ENCODE measurements at places on chromosomes 1 and 21. TPM values are rescaled to one million over a fixed set of nuclear protein-coding genes. Genes with fewer than 3 reads are reported as not detected.
A peak's percentile ranks its signal among the peaks of the same experiment; 100 is the strongest.

DNA sequence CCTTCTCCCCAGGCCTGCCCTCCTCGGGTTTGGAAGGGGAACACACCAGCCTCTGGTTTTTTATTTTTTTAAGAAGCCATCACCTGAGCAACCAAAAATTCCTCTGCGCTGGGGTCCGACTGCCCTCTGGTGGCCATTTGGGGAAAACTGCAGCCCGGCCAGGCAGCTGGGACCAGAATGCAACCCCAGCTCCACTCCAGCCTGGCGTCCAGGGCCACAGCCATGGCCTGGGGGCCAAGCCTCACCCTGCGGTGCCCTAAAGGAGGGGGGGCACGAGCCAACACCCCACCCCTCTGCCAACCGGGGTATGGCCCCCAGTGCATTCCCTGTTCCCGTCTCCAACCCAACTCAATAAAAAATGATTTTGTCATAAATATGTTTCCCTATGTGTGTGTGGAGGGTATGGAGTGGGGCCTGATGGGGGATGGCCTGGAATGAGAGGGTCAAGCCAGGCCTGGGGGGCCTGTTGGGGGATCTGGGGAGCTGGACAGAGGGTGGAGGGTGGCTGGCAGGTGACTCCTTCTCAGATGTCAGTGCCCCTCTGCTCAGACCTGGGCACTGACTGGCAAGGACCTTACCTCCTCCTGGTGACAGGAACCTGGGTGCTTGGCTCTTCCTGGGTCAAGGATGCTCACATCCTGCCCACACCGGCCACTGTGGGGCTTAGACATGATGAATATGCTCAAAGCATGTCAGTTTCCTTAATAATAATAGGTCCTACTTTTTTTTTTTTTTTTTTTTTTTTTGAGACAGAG, 3.2 kb downstream of the GPR3 start:
- no peaks in the 10 kb centered on the region for H3K36me3 ChIP-seq
- DNase-seq, result peak; percentile 84
- H3K27ac ChIP-seq, result no peak overlapping the region
- H3K4me3 ChIP-seq, result no peak overlapping the region
- peaks cover 23% of the 10 kb centered on the region for H3K4me1 ChIP-seq

DNA sequence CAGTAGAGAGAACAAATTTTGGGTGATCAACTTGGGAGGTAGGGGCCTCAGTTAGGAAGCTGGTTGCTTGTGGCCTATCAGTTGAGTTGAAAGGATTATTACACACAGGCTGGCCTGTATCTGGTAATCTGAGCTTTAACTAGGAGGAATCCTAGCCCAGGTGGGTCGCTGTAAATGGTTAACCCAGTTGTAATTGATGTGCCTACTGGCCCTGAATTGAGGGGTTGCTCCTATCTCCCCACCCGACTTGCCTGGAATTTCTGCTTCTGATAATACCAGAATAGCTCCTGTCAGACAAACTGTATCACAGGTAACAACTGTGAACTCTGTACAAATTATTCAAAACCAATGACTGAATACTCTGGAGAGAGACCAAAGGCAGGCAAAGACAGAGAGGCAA, 210.4 kb upstream of the RUNX1 start:
- H3K36me3 ChIP-seq, result no peaks in the 10 kb centered on the region
- H3K4me1 ChIP-seq, result no peaks in the 10 kb centered on the region
- no peaks in the 10 kb centered on the region for H3K27me3 ChIP-seq
- no peak overlapping the region for H3K27ac ChIP-seq

GRCh38 chr1:246680696-246681130, 43.5 kb upstream of the SCCPDH start:
- H3K27ac ChIP-seq, result no peak overlapping the region
- H3K27me3 ChIP-seq, result no peaks in the 10 kb centered on the region
- H3K4me3 ChIP-seq, result no peak overlapping the region
- H3K36me3 ChIP-seq, result no peaks in the 10 kb centered on the region
- DNase-seq, result no peak

DNA sequence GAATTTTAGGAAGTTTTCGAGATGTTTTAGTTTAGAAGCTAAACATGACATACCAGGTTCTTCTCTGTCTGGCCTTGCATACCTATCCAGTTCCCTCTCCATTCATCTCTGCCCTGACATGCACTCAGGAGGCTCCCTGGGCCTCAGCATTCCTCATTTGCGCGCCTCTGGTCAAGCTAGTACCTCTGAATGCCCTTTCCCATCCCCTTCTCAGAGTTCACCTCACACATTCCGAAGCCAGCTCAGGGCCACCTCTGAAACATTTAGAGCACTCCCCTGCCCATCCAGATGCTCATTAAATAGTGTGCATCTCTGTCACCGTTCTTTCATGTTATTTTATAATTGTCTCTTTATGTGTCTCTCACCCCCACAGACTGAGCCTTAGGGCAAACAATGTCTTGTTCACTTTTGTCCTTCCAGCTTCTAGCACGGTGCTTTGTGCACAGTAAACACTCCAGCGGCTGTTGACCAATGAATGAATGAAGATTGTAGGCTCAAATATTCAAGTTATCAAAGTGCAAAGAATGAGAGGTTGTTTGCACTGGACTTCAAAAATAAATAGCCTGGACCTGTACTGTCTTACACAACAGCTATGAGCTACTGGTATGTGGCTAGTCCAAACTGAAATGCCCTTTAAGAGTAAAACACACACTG, 1.2 kb upstream of the DHCR24 start:
- no peak overlapping the region for H3K27ac ChIP-seq
- DNase-seq, result no peak
- peaks cover 43% of the 10 kb centered on the region for H3K4me1 ChIP-seq
- peaks cover 27% of the 10 kb centered on the region for H3K36me3 ChIP-seq

- H3K4me3 ChIP-seq, result peak overlapping the region; percentile 61
- peaks cover 88% of the 10 kb centered on the region for H3K36me3 ChIP-seq
- peaks cover 81% of the 10 kb centered on the region for H3K4me1 ChIP-seq
- peak; percentile 70 for DNase-seq
- H3K27me3 ChIP-seq, result no peaks in the 10 kb centered on the region
Observed at GRCh38 chr1:27887215-27888021, 15.1 kb downstream of the THEMIS2 start.

DNA sequence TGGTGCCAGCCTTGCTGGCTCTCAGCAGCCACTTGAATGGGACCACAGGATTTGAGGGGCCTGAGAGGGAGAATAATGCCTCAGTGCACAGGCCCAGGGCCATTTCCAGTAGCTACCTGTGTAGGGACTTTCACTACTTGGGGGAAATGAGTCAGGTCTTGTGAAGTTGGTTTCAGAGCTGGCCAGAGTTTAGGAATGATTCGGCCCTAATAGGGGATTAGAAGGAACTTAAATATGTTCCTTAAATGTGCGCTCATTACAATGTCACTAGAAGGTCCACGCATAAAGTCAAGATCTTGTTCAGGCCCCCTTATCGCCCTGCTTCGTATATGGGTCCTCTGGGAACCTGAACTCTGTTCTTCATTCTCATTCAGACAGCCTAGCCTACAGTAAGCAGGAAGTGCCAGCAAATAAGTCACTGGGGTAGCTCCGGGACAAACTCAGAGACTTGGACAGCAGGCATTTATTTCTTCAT, 5.6 kb upstream of the AKR1A1 start:
- no peak for DNase-seq
- no peak overlapping the region for H3K27ac ChIP-seq
- H3K27me3 ChIP-seq, result peaks cover 9% of the 10 kb centered on the region
- H3K4me3 ChIP-seq, result no peak overlapping the region

DNA sequence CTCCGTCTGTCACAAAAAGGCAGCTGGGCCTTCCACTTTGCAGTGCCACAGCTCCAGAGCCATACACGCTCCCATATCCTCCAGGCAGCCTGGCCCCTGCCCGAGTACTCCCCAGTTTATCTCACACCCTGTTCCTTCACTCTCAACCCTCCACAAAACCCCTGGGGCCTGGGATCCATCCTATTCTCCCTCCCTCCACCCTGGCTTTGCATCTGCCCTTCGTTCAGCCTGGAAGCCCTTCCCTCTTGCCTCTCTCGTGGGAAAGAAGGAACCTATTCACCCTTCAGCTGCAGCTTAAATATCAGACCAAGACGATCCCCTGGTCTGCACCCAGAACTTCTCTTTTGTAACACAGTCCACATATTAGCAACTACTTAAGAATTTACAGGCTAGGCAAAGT, 56.7 kb downstream of the CAMK2N1 start:
- H3K36me3 ChIP-seq, result no peaks in the 10 kb centered on the region
- H3K27ac ChIP-seq, result no peak overlapping the region
- peaks cover 30% of the 10 kb centered on the region for H3K27me3 ChIP-seq

DNA sequence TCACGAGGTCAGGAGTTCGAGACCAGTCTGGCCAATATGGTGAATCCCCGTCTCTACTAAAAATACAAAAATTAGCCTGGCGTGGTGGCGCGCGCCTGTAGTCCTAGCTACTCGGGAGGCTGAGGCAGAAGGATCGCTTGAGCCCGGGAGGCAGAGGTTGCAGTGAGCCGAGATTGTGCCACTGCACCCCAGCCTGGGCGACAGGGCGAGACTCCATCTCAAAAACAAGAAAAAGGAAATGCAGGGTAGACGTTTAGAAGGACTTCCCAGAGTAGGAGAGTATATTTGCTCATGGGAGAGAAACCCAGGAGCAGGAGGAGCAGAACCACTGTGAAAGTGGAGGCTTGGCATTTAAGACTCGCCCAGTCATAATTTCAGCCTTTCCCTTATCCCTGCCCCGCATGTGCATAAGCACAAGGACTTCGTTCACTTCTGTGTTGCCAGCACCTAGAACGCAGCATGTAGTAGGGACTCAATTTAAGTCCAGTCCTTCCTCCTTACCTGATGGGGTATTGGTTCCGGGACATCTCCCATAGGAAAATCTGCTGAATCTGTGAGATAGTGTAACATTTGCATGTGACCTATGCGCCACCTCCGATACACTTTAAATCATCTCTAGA, 5.2 kb upstream of the MEF2D start:
- peaks cover 82% of the 10 kb centered on the region for H3K4me1 ChIP-seq
- H3K36me3 ChIP-seq, result peaks cover 6% of the 10 kb centered on the region
- peak overlapping the region; percentile 97 for H3K27ac ChIP-seq
- no peak for DNase-seq

- H3K4me3 ChIP-seq, result no peak overlapping the region
- peaks cover 4% of the 10 kb centered on the region for H3K4me1 ChIP-seq
- peak; percentile 8 for DNase-seq
- peaks cover 23% of the 10 kb centered on the region for H3K27me3 ChIP-seq
- H3K27ac ChIP-seq, result no peak overlapping the region
Observed at GRCh38 chr1:31591425-31592093, 15.2 kb downstream of the TINAGL1 start.

DNA sequence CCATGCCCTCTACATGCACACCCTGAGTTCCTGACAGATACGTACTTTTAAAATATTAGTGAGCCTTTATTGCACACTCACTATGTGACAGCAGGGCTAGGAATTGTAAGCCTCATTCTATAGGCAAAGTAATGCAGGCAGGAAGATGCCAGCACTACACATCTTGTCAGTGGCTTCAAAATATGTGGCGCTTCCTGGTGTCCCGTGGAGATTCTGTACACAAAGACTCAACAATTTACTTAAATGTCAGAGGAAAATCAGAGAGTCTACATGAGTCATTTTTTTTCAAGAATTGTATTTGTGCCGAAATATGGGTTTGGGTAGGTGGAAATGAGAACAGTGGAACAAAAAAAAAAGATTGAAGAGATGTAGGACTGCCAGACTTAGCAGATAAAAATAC, 27.6 kb downstream of the RNASEL start:
- peaks cover 1% of the 10 kb centered on the region for H3K4me1 ChIP-seq
- H3K27me3 ChIP-seq, result peaks cover 6% of the 10 kb centered on the region
- no peak overlapping the region for H3K4me3 ChIP-seq
- no peak for DNase-seq
- no peaks in the 10 kb centered on the region for H3K36me3 ChIP-seq
- no peak overlapping the region for H3K27ac ChIP-seq

GRCh38 chr1:3547055-3548005, 64.0 kb downstream of the MEGF6 start:
- no peaks in the 10 kb centered on the region for H3K27me3 ChIP-seq
- DNase-seq, result no peak
- no peak overlapping the region for H3K4me3 ChIP-seq

GRCh38 chr1:150642296-150642695, 12.9 kb upstream of the ENSA start:
- H3K4me1 ChIP-seq, result no peaks in the 10 kb centered on the region
- H3K27me3 ChIP-seq, result no peaks in the 10 kb centered on the region
- H3K27ac ChIP-seq, result no peak overlapping the region
- peaks cover 4% of the 10 kb centered on the region for H3K36me3 ChIP-seq

GRCh38 chr1:2597441-2598328, 11.1 kb downstream of the PRXL2B start:
- H3K4me3 ChIP-seq, result no peak overlapping the region
- H3K4me1 ChIP-seq, result peaks cover 2% of the 10 kb centered on the region
- H3K27me3 ChIP-seq, result peaks cover 6% of the 10 kb centered on the region
- DNase-seq, result no peak
- H3K27ac ChIP-seq, result no peak overlapping the region

- DNase-seq, result no peak
- no peak overlapping the region for H3K27ac ChIP-seq
- H3K36me3 ChIP-seq, result peaks cover 22% of the 10 kb centered on the region
- no peaks in the 10 kb centered on the region for H3K4me1 ChIP-seq
Observed at GRCh38 chr1:93865253-93865652, 13.8 kb downstream of the DNTTIP2 start.

DNA sequence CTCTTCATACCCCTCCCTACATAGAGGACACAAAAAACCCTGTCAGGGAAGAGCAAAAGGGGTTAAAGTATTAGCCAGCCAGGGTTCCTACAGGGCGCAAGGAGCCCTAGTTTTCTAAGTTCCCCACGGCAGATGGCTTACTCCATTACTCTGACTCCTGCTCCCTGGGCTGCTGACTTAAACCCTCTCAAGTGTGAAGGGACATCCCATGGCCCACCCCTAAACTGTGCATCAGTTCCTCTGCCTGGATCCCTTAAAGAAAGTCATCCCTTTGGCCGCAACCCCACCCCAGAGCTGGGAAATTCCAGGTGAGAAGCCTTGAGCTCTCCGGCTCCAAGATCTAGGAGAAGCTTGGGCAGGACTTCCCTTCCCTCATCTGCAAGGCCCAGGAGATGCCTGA, 236.0 kb downstream of the TOMM20 start:
- H3K4me3 ChIP-seq, result no peak overlapping the region
- H3K4me1 ChIP-seq, result peaks cover 42% of the 10 kb centered on the region
- no peaks in the 10 kb centered on the region for H3K27me3 ChIP-seq

The ATAD3B gene
- total RNA-seq, result 26.9 TPM

The SYPL2 gene
- total RNA-seq, result not detected

The ECM1 gene
- total RNA-seq, result 2.4 TPM

The RAB25 gene
- total RNA-seq, result 0.53 TPM

The CD53 gene
- total RNA-seq, result 659 TPM

The UTS2 gene
- 1.1 TPM for total RNA-seq

The KLHDC9 gene
- 1.2 TPM for total RNA-seq

The PGD gene
- 84.3 TPM for total RNA-seq

All from activated CD4-positive, alpha-beta memory T cell treated with anti-CD3 and anti-CD28 coated beads, Interleukin-2, amount 10 ng/mL, durations not matched to agents 7 days and 5 days (primary cell).